ENCODE measurements at places on chromosomes 7 and 10. TPM values are rescaled to one million over a fixed set of nuclear protein-coding genes. Genes with fewer than 3 reads are reported as not detected.

- no peak for DNase-seq
Measured at GRCh38 chr10:598415-599170, 90.9 kb downstream of the DIP2C start.

DNA sequence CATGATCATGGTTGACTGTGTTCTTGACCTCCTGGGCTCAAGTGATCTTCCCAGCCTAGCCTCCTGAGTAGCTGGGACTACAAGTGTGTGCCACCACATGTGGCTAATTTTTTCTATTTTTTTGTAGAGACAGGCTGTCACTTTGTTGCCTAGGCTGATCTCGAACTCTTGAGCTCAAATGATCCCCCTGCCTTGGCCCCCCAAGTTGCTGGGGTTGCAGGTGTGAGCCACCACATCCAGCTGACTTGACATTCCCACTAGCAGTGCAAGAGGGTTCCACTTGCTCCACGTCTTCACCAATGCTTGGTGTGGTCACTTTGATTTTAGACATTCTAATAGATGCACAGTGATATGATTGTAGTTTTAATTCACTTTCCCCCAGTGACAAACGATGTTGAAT lies 25.1 kb downstream of the CYP26A1 start:
- no peak for DNase-seq

DNA sequence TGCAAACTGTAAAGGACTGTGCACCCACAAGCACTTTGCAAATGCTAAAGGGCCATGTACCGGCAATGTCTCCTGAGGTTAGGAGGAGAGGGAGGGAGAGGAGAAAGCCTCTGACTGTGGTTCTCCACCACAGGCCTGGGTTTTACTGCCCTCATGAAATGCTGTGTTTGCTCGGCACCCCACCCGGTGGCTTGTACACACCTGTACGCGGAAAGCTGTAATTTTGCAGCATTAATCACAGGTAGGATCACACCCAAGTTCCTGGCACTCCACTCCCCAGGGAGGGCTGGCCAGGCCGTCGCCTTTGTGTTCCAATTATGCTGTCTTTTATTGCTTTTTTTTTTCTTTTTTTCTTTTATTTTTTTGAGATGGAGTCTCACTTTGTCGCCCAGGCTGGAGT lies 78.5 kb upstream of the MYL10 start:
- DNase-seq = no peak

Gene APBB1IP
- 44.8 TPM for total RNA-seq

DNA sequence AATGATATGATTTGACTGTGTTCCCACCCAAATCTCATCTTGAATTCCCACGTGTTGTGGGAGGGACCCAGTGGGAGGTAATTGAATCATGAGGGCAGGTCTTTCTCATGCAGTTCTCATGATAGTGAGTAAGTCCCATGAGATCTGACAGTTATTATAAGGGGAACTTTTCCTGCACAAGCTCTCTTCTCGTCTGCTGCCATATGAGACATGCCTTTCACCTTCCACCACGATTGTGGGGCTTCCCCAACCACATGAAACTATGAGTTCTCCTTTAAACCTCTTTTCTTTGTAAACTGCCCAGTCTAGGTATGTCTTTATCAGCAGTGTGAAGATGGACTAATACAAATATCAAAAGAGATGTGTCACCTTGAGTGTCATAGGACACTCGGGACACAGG lies 502.7 kb upstream of the PODXL start:
- no peak for DNase-seq

Gene PRPS1L1
- not detected for total RNA-seq

Gene KCNIP2
- 0.37 TPM for total RNA-seq

GRCh38 chr7:106281585-106282318 lies 3.0 kb downstream of the NAMPT start:
- DNase-seq = no peak

Gene SPDYE5
- total RNA-seq = not detected

DNA sequence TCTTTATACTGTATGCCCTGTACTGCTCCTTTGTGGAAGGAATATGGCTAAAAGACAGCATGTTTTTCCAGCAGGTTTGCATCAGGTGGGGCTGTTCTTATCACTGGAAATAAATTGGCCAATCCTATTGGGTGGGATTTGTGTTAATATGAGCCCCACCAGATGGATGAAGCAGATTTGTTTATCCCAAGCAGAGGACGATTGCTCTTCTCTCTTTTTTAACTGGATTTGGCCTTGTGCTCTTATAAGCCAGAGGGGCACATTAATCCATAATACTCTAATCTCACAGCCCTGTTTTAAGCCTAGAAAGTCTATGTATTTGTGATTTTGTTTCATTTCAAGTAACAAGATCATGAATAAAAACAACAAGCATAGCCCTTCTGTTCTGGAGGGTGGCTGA lies 240.1 kb upstream of the ADARB2 start:
- DNase-seq = no peak

DNA sequence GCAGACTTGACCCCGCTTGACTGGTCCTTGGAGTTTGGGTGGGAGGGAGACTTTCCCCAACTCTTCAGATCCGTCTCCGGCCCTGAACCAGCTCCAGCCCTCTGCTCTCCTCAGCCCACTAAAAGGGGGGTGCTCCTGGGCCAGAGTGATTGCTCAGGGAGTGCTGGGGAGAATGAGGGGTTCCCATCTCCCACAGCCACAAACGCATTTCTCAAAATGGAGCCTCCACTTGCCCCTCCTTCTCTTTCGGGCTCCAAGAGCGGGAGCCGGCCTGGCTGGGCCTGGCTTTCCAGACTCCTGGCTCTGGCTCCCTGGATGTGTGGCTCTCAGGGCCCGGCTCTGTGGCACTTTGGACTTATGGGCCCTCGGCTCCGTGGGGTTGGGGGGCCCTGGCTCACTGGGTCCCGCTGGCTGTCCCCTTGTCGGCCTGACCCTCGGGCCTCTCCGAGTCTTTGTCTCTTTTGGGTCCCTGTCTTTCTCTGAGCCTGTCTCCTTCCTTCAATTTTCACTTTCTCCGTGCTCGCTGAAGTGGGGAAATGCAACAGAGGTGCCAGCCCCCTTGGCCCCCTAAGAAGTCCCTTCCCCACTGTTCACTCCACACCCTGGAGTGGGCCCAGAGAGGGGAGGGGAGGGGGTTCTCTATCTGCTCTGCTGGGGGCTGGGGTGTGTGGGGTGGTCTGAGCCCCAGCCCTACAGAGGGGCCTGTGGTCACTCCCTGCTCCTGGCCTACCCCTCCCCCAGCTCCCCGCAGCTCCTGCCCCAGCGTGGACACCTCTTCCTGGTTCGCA lies 713 bp downstream of the LZTS2 start:
- DNase-seq = no peak

DNA sequence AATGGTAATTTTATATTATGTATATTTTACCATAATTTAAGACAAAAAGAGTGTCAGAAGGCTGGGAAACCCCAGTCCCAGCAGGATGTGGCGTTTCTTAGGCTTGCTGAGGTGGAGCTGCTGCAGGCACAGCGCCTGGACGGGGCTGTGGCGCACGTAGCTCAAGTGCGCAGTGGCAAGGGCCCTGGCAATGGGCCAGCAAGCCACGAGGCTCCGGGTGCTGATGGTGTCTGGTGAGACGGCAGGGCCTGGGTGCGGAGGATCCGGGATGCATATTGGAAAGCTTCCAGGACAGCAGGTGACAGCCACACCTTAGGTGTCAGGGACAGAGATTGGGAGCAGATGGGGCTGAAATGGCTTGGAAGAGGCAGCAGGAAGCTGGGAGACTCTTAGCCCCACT lies 37.2 kb downstream of the CLEC2L start:
- no peak for DNase-seq

DNA sequence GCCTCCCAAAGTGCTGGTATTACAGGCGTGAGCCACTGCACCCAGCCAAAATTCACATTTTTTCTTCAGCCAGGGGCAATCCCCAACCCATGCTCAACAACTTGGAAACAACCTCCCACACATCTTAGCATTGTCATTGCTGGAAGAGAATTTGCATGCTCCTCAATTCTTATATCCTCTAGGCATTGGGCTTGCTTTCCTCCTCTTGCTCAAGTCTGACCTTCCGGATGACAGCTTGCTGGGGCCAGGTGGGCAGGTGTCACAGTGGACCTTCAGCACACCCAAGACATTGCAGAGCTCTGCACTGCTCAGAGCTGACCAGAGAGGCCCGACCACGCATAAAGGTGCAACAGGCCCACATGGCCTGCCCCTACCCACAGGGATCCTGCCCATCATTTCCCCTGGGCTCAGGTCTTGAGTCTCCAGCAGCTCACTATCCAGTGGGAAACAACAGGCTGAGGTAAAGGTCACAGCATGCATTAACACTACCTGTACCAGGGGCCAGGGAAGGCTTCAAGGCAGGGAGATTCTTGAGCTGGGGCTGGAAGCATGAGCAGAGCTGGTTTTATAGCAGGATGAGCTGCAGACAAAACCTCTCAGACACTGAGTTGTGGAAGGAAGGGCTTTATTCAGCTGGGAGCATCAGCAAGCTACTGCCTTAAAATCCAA lies 6.8 kb upstream of the GPR15LG start:
- DNase-seq = no peak

GRCh38 chr10:118930614-118931013 lies 98.9 kb upstream of the NANOS1 start:
- no peak for DNase-seq

Gene CCM2
- total RNA-seq = 38.2 TPM
